NCI-H774 (cell line): ENCODE measurements at places on chromosomes 6 and 20.
A peak's percentile ranks its signal among the peaks of the same experiment; 100 is the strongest.

DNA sequence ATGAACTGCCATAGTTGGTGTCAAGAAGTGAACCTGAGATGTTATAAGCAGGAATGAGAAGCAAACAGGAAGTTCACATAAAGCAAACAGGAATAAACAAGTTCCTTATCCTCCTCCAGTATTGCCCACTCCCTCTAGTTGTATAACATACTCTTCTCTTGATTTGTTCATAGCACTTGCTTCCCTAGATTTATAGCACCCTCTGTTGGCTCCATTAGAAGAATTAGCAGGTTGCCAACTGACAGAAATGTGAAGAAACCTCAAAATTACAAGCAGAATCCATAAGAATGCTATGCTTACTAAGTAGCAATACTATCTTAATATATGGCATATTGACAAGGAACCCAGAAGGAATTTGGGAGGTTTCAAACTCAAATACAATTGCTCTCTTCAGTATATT, 195.4 kb downstream of the TBX18 start:
- no peak for DNase-seq

GRCh38 chr20:14826543-14827313, 489.3 kb upstream of the FLRT3 start:
- no peak for DNase-seq

DNA sequence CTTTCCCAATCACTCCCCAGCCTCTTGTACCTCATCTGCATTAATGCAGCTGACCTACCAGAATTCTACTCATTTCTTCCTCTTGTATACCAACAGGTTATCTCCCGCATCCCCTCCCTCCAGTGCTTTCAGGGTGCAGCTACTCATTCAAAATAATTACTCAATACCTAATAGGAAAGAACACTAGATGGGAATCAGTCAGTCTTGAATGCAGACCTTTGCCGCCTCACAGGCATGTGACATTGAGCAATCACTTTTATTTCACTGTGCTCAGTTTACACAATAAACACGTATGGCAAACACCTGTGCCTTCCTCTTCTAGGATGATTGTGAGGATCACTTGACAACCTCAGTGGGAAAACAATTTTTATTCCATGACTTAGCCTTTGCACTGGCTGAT, 13.3 kb downstream of the ZSCAN31 start:
- DNase-seq = no peak

DNA sequence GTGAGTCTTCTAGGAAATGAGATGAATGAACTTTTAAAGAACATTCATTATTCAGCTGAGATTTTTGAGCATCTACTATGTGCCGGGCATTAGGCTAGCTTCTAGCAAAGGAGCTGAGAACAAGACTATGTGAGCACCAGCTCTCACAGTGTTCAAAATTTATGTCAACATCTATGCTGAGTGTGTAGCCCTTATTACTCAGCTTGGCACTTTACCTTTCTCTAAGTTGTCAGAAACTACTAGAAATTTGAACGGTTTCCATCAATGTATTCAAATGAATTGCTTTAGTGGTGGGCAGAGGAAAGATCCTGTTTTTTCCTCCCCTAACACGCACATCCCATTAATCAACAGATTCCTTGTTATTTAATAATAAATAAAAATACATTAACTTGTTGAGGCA, 33.3 kb downstream of the CYP24A1 start:
- no peak for DNase-seq

DNA sequence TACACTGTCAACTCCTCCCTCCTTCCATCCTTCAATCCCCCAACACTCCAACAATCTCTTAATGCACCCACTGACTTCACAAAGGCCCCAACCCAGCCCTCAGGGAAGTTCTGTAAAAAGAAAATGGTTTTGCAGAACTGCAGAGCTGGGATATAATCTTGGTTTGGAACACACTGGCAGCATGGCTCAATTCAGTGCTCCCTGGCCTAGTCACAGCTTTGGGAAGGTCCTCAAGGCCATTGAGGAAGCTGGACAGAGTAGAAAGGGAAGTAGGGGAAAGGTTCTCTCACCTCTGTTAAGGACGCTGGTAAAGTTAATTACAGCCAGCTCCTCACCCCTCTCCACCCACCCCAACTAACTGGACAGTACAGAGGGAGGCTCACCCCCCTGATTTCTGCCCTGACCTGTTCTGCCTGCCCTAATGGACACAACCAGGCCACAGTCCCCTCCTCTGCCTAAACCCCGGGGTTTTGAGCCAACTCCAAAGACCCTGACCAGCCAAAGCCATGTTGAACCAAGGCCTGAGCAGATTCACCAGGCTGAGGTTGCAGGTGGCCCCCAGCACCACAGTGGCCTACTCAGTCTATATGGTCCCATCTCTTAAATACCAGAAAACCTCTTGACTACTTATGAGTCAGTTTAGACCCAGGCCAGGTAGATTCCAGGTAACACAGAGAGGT, 49.2 kb downstream of the MAFB start:
- no peak for DNase-seq

GRCh38 chr6:78615430-78615904, 251.9 kb upstream of the IRAK1BP1 start:
- no peak for DNase-seq

DNA sequence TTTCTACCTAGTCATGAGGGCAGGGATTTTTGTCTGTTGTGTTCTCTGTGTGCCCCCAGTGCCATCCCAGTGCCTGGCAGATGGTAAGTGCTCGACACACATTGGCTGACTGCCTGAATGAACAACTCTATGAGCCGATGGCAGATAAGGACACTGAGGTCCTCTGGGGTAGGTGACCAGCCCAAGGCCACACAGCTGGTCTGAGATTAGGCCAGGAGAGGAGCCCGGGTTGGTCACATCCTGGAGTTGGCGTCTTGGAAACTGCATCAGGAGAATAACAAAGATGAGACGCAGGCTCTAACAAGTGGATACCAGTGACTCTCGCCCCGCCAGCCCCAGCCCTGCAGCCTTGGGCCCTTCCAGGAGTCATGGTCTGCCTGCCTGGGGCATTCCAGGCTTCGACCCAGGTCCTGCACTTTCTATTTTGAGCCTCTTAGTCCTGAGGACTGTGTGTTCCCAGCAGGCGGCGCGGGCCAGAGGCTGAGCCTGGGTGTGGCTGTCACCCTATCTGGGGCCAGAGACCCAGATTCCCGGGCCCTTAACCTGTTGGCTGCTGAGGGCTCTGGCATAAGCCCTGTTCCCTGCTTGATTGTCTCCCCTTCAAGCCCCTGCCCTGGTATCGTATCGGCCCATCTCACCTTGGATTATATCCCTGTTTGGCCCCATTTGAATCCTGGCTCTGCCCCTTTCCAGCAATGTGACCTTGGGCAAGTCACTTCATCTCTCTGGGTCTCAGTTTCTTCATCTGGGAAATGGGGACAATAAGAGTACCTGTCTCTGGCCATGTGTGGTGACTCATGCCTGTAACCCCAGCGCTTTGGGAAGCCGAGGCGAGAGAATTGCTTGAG, 88.3 kb downstream of the CEBPB start:
- no peak for DNase-seq

DNA sequence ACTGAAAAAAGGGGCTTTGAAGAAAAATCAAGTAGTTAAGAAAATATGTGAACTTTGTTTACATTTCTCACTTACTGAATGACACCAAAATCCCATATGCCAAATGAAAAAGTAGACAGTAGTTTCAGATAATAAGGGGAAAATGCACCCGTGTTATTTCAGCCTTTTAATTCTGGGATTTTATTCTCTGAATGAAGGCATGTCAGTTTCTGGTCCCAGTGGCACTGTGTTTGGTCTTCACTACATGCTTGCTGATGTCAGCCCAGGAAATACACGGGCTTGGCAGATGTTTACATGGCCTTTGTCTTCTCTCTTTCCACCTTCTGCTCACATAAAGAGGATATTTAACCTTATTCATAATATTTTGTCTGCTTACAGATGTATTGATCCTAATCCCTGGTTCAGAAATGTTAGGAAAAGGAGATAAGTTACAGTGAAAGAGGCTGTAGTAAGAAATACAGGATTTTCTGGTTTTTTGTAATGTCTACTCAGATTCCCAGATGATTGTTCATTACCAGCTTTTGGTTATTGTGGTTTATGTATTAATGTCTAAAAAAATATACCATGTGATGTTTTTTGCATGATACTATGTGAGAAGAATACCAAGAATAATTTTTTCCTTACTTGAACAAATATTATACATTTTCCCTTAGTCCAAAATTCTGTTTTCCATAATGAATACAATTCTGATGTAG, 27.7 kb downstream of the DSE start:
- peak; percentile 42 for DNase-seq

- DNase-seq = no peak
Measured at GRCh38 chr6:157143890-157144798, 179.2 kb downstream of the TMEM242 start.

GRCh38 chr6:44407951-44408670, 20.6 kb downstream of the CDC5L start:
- DNase-seq = no peak

GRCh38 chr6:90495216-90495817, 91.6 kb downstream of the MAP3K7 start:
- no peak for DNase-seq

GRCh38 chr6:163414117-163414945, at the start of gene QKI:
Gene QKI, plus strand, starts transcription at chr6:163414718. Its CDS starts 476 bp downstream, at chr6:163415194.
- peak; percentile 82 for DNase-seq

- no peak for DNase-seq
Measured at GRCh38 chr6:143937668-143937970, 70.4 kb downstream of the PLAGL1 start.

GRCh38 chr20:38278131-38278530, 17.6 kb upstream of the KIAA1755 start:
- no peak for DNase-seq

- DNase-seq = no peak
Measured at GRCh38 chr6:75488033-75488432, 5.6 kb downstream of the FILIP1 start.

DNA sequence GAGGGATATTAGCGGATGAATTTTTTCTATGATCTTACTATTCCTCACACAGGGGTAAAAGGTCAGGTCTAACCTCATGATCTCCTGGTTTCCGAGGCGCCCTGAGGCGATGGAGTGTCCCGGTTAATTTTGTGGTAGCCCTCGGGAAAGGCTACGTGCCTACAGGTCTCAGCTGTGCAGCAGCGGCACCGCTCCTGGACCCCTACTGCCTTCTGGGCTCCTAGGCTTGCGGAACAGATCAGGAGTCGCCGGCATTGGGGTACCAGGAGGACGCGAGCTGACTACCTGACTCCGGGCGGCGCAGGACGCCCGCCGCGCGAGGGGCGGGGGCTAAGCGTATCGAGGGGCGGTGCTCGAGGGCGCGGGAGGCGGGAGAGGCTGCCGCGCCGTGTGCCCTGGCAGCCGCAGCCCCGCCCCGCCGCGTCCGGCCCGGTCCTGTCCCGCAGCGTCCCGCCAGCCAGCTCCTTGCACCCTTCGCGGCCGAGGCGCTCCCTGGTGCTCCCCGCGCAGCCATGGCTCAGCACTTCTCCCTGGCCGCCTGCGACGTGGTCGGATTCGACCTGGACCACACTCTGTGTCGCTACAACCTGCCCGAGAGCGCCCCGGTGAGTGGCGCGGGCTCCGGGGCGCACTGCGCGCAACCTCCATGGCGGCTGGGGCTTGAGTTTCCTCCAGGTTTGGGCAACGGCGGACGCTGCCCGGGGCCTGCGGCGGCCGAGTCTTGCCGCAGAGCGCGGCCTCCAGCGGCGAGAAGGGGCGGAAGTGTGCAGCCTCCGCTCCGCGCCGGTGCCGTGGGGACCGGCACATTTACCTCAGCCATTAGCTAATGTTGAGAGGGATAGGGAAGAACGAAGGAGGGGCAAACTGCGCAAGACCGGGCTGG, at the start of gene NT5DC1:
NT5DC1 (plus strand) TSS at position 435 of the 883 bp plus-strand sequence; CDS start at position 513, 78 bp downstream.
- DNase-seq = peak; percentile 97

DNA sequence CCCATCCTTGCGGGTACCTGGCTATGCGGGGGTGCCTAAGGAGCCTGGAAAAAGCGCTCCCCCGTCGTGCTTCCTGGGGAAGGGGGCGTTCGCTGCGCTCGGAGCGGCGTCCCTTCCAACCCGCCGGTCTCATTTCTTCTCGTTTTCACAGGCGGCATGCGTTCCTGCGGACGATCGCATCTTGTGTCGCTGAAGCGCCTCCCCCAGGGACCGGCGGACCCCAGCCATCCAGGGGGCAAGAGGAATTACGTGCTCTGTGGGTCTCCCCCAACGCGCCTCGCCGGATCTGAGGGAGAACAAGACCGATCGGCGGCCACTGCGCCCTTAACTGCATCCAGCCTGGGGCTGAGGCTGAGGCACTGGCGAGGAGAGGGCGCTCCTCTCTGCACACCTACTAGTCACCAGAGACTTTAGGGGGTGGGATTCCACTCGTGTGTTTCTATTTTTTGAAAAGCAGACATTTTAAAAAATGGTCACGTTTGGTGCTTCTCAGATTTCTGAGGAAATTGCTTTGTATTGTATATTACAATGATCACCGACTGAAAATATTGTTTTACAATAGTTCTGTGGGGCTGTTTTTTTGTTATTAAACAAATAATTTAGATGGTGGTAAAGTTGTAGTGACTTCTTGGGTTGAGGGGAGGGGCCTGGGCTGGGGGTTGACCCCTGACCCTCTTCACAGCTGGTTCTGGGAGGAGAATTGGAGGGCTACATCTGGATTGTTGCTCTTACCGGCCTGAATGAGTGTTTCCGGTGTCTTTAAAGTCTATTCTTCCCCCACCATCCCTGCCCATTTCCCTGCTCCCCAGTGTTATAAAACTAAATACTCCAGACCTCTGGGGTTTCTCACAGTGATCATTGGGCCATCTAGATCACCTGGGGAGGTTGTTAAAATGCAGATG, 1.1 kb downstream of the ID1 start:
- no peak for DNase-seq

GRCh38 chr20:41232973-41233926, 84.3 kb downstream of the ZHX3 start:
- DNase-seq = no peak

DNA sequence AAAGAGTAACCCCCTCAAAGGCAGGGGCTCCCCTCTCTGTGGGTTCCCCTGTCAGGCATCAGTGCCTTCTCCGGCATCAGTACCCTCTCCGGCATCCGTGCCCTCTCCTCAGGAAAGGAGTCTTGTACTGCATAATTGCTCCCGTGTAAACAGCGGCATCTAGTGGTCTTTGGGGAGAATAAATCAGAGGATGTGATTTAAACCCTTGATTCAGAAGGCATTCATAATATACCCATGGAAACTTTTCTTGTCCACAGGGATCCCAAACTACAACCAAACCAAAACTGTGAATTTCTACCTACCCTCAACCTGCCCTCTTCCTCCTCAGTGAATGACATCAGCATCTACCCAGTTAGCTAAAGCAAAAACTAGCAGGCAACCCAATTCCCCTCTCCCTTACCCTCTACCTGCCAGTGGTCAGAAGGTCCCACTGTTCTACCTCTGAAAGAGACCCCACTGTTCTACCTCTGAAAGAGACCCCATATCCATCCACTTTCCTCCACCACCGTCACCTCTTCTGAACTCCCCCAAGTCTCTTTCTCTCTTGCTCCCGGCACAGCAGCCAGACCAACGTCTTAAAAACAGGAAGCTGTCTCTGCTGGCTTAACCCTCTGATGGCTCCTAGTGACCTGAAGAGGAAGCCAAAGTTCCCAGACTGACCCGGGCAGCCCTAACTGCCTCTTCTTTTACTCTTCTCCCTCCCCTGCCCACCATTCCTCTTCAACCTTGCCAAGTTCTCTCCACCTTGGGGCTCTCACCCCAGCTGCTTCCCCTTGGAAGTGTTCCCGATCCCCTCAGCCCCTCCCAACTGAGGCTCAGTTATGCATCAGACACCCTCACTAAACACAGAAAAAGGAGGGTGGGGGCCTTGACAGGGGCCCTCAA, 27.2 kb downstream of the UBE2V1 start:
- peak; percentile 13 for DNase-seq

- DNase-seq = no peak
Measured at GRCh38 chr6:84066536-84066935, 33.0 kb downstream of the MRAP2 start.
